Right atrium auricular region (tissue), 2 donors: ENCODE measurements at places on chromosomes 13 and 19.

- no peak for DNase-seq
Measured at GRCh38 chr19:7336321-7336973, 12.3 kb upstream of the ARHGEF18 start.

DNA sequence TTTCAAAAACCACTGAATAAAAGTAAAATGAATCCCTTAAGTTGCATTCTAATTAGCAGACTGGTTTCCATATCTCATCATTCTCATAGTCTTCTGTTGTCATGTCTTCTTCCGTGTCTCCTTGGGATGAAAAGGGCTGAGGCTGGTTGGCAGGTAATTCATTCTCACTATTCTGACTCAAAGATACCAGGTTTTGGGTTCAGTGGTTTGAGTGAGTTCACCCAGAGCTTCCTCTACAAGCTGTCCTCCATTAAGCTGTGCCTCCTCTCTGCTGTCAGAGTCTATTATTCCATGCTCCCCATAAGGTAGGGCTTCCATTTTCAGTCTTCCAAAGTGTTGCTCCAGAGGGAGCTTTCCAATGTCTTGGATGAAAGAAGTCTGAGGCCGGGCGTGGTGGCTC lies 68.3 kb downstream of the FNDC3A start:
- DNase-seq, result no peak

- no peak for DNase-seq
Measured at GRCh38 chr19:53521373-53522202, 16.4 kb upstream of the ZNF331 start.

- DNase-seq, result no peak
Measured at GRCh38 chr19:32012206-32012605, 333.2 kb upstream of the ZNF507 start.

DNA sequence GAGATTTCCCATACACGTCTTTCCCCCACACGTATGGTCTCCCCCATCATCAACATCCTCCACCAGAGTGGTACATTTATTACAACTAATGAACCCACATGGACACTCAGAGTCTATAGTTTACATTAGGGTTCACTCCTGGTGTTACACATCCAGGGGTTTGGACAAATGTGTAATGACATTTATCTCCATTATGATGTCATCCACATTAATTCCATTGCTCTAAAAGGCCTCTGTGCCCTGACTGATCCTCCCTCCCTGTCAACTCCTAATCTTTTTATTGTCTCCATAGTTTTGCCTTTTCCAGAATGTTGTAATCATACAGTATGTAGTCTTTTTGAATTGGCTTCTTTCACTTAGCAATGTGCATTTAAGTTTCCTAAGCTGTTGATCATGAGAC lies 8.2 kb downstream of the ZNF383 start:
- DNase-seq, result no peak

GRCh38 chr13:59144700-59145099 lies 1019.0 kb downstream of the DIAPH3 start:
- DNase-seq, result no peak

DNA sequence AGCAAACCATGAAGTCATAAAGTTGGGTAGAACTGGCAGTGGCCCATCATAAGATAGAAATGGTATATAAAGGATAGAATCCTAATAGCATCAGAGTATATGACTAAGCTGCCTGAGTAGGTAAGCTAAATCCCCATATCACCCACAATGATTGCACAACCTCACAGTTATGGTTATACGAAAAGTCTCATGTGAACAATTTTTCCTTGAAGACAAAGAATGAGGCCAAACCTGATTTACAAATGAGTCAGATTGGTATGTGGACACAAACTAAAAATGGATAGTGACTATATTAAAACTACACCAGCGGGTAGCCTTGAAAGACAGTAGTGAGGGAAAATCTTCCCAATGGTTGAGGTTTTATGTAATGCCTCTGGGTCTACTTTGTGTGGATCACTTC lies 40.9 kb upstream of the UFM1 start:
- DNase-seq, result no peak

DNA sequence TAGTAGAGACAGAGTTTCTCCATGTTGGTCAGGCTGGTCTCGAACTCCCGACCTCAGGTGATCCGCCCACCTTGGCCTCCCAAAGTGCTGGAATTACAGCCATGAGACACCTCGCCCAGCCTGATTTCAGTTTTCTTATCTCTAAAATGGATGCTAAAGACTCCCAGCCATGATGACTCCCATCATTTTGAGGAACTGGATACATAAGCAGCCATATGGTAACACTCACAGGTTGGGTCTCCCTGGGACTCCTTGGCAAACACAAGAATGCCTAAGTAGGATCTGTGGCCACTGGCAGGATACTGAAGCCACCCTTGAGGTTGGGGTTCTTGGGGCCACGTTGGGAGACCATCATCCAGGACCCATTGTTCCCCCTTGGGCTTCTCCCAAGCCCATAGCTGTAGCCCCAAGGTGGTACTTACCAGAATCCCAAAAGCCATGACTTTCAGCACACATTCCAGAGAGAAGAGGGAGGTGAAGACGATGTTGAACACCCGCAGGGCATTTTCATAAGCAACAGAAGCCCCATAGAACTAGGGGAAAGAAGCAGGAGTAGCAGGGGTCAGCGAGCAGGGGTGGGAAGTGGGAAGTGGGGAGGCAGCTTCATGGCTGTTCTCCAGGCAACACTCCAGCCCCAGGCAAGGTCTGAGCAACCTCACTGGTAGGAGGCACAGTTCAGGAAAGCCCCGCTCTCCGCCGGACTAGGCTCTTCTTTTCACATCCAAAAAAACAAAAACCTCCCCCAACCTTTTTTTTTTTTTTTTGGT lies 102.5 kb downstream of the IER2 start:
- DNase-seq, result no peak

GRCh38 chr13:84239032-84239431 lies 356.8 kb upstream of the SLITRK1 start:
- no peak for DNase-seq

- DNase-seq, result no peak
Measured at GRCh38 chr19:17778251-17778967, 16.5 kb upstream of the B3GNT3 start.

DNA sequence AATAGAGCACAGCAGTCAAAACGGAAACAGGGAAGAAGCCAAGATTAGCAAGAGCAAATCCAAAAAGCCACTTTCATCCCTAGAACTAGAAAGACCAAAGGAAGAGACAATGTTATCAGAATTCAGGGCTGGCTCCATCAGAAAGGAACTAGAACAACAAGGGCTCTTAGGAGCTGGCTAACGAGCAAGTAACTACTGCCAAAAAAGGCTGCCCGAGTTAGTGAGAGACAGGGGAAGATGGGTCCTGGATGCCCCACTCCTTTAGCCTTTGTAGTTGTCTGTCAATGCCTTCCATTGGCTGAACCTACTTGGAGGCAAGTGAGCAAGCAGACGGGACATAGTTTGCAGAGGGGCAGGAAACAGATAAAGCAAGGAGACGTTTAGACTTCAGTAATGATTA lies 240.4 kb downstream of the KLF12 start:
- DNase-seq, result no peak

DNA sequence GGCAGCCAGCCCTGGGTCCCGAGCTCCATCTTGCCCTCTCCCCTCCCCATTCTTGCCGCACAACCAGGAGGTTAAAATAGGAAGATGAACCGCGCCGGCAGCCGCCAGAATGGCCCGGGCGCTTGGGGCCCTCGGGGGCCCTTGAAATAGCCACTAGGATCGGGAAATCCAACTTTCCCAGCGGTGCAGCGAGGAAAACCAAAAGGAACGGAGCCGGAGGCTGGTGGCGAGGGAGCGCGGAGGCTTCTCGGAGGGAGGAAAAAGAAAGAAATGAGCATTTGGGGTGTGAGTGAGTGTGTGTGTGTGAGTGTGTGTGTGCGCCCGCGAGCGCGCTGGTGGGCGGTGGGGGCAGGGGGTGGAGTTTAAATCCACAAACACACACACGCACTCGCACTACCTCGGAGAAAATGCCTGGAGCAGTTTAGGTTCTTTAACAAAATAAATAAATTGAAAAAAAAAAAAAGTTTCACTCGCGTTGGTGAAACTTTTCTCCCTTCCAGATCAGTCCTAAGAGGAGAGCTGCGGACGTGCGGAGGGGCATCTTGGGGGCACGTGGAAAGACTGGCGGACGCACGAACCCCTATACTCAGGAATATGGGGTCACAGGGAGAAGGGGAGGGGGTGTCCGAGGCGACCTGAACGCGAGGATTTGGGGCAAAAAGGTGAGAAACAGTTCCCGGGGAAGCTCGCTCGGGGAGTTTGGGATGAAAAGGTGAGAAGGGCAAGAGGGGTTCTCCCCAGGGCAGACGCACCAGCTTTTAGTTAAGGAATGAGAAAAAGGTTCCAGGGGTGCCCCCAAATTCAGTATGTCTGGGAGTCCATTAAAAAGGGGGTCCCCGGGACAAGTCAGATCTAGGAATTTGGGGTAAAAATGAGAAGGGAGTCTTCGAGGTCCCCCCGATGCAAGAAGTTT lies 1.3 kb downstream of the RFX2 start:
- peak; percentile 79 for DNase-seq

DNA sequence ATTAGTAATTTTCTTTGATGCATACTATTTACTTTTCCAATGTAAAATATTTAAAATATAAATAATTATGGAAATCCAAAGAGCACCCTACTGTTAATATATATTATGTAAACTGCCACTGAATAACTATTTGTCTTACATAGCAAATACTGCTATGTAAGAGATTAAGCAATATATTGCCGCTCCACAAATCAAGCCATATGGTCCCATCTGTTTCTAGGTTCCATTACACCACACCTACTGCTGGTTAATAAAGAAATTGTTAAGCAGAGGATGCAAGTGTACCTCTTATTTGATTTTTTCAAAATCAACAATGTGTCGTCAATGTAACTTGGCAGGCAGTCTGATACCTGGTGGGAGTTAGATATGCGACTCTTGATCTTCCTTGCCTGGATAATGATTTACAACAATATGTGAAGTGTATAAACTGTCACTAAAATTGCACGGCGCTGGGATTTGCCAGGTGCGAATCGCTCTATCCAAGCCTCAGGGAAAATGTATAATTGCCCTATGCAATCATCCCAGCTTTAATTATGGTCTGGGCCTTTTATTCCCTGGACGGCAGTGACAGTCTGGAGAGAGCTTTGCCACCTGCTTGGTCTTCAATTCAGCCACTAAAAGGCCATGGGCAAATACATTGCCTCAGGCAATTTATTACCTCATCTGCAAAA lies 16.0 kb downstream of the SMAD9 start:
- no peak for DNase-seq

- no peak for DNase-seq
Measured at GRCh38 chr13:105207572-105208293, 1327.7 kb downstream of the EFNB2 start.

GRCh38 chr13:113629866-113630265 lies 28.1 kb downstream of the ATP4B start:
- no peak for DNase-seq

GRCh38 chr13:87147076-87147475 lies 524.1 kb upstream of the SLITRK5 start:
- DNase-seq, result no peak

GRCh38 chr19:47226426-47227351 lies 4.3 kb downstream of the BBC3 start:
- peak; percentile 92 for DNase-seq
